Brain microvascular endothelial cell (primary cell): ENCODE measurements at places on chromosomes 13 and 19.

DNA sequence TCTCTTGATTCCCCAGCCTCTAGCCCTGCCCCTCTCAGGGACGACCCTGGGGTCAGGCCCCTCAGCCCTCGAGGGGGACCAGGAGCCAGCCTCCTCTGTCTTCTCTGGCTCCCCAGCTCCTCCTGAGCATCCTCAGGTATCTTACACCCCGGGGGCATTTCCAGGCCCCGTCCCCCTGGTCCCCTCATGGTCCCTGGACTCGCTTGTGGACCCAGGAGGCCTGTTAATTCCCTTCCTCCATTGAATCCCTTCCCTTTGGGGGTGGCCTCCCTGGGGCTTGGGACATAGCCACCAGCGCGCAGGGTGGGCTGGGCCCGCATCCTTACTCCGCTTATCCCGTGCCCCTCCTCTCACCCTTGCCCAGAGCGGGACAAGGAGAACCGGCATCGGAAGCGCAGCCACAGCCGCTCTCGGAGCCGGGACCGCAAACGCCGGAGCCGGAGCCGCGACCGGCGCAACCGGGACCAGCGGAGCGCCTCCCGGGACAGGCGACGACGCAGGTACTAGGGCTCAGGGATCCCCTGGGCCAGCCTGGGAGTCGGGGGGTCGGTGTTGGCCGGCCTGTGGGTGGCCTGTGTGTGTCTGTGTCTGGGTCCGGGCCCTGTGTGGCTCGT is 4.1 kb downstream of the U2AF2 start:
- no peak for DNase-seq

DNA sequence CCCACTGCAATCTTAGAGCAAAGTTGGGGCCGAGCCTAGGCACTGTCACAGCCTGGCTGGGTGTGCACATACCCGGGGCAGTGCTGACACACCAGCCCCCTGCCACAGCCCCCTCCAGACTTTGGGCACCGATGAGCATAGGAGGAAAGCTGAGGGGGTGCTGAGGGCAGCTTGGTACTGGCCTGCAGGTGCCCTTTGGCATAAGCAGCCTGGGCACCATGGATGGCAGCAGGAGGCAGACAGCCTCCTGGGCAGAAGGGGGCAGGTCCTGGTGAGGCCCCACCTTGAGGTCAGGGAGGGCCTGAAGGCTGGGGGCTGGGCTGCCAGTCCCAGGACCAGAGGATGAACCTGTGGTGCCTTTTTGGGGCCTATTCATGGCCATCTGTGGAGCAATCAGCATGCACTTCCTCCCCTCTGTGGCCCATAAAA is 8.2 kb downstream of the IGFL4 start:
- no peak for DNase-seq

DNA sequence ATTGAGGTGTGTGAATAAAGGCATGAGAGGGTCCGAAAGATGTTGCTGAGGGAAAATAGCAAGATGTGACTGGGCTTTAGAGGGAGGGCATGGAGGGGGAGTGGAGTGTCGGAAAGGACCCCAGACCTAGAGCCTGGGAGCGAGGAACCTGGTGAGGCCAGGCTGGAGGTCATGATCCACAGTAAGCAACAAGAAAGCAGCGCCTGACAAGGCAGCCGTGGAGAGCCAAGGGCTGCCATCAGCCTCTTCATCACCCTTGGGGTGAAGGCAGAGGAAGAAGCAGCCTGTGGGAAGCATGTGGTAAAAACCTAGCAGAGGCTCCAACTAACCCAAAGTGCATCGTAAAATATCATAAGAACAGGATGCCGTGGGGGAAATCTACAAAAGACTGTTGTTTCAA is 162.8 kb upstream of the SOX1 start:
- DNase-seq, result no peak

DNA sequence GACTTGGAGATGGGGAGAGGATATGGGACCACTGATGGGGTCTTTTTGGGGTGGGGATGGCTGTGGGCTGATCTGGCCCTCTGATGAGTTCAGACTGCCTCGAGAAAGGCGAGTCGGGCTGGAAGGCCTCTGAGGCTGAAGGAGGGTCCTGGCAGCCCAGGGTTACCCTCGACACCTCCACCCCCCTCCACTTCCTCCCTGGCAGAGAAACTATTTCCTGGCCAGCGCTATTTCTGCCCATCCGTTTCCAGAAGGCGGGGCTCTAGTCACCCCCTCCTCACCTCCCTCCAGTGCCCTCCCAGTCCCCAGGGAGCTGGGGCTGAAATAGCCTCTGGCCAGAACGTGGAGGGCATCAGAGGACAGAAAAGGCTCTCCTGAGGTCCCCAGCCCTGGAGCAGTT is 9.7 kb downstream of the EXOC3L2 start:
- DNase-seq, result no peak

DNA sequence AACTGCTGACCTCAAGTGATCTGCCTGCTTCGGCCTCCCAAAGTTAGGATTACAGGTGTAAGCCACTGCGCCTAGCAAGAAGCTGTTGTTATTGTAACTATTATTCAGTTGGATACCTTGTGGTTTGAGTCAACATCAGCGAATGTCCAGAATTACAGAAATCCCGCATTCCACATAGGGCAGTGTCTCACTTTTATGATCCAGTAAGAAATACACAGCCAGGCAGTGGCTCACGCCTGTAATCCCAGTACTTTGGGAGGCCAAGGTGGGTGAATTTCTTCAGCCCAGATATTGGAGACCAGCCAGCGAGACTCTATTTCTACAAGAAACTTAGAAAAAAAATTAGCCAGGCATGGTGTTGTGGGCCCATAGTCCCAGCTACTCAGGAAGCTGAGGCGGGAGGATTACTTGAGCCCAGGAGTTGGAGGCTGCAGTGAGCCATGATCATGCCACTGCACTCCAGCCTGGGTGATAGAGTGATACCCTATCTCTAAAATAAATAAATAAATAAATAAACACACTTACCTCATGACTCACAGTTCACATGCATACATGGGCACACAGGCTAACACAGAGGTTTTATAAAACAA is 43.8 kb downstream of the SPTBN4 start:
- DNase-seq, result no peak

- DNase-seq, result no peak
Measured at GRCh38 chr19:42316223-42317211, 3.4 kb downstream of the TMEM145 start.

- DNase-seq, result no peak
Measured at GRCh38 chr19:45074744-45075300, 1.5 kb downstream of the ZNF296 start.

DNA sequence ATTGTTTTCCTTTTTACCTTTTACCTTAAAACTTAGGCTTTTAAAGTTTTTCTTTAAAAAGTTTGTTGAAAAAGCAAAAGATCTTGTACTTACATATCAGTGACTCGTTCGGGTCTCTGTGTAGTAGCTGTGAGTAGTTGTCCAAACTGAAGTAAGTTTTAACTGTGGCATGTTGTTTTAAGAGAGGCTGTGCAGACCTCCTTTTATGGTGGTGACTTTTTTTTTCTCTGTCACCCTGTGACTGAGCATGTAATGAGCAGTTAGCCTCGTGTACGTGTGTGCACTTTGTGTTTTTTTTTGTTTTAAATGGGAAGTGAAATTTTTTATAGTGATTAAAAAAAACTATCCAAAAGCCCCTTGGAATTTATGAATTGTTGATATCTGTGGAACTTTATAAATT is at the start of gene GPR183:
Gene GPR183 (minus strand): TSS at position 153 of the 400 bp plus-strand sequence. CDS start 11,254 bp downstream, outside the sequence.
- DNase-seq, result peak; percentile 53

- no peak for DNase-seq
Measured at GRCh38 chr13:114235697-114236096, 1.0 kb downstream of the CDC16 start.

DNA sequence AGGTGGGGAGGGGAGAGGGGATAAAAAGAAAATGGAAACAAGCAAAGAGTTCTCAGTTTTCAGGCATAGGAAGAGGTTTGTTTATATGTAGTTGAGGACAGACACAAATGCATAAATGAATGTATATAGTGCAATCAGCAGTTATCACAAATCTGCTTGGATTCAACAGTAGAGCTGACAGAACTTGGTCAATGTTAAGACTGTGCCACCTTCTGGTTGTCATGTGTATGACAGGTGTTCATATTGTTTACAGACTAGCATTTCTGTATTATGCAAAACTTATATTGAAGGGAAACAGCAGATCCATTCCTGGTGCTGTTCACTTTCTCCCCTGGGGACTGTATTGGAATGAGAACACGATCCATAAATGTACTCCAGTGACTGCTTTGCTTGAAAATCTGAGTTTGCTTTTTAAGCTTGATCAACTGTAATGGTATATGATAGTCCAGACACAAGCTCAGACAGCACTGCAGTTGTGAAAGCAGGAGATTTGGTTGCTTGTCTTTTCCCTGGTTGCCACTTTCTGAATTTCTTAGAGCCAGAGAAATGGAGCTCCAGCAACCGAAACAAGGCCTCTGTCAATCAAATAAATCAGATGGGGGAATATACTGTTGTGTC is 319.5 kb upstream of the OBI1 start:
- peak; percentile 68 for DNase-seq

DNA sequence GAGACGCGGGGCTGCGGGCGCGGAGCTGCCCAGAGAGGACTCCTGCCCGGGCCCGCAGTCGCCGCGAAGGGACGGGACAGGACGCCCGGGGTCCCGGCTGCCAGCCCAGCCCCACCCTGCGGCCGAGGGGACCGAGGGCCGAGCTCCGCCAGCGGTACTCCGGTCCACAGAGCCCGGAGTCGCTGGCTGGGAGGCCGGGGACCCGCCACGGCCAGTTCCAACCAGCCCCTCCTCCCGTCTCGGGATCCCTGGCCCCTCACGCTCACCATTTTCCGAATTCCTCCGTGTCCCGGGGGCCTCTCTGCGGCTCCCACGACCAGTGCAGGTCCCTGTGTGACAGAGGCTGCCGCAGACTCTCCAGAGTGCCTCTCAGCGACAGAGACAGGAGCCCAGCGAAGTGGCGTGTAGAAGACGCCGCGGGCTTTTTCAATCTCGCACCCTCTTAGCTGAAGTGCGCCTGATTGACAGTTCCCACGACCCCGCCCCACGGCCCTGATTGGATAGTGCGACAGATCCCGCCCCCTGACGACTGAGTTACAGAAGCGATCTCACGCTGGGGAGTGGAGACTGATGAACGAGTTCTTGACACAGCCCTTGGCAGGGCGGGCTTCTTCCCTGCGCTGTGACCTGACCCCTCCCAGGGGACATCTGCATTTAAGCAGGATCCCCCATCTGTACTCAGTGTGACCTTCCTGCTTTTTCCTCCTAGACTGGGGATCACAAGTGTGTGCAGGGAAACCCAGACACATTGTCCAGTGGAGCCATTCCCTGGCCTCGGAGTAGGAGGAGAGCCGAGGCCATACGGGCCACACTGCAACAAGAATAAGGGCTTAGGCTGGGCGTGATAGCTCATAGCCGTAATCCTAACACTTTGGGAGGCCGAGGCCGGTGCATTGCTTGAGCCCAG is 44.0 kb downstream of the ZNF823 start:
- DNase-seq, result peak; percentile 97

GRCh38 chr19:57905258-57905657 is 11.1 kb downstream of the ZNF417 start:
- DNase-seq, result no peak

DNA sequence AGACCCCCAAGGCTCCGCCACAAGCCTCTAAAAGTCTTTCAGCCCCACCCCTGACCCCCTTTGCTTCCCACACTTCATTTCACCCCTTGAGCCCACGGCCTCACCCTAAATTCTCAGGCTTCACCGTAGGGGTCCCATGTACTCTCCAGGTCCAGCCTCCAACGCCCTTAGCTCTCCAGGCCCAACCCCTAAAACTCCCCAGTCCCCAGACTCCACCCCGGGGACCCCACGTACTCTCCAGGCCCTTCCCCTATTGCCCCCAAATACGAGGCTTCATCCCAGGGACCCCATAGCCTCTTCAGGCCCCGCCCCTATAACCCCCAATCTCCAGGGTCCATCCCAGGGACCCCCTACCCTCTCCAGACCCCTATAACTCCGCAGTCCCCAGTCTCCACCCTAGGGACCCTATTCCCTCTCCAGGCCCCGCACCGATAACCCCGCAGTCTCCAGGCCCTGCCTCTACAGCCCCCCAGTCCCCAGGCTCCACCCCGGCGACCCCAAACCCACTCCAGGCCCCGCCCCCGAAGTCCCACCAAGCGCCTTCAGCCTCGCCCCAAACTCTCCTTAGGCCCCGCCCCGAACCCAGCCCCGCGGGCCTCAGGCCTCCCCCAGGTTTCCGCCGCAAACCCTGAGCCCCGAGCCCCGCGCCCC is 619 bp downstream of the MED16 start:
- DNase-seq, result no peak

DNA sequence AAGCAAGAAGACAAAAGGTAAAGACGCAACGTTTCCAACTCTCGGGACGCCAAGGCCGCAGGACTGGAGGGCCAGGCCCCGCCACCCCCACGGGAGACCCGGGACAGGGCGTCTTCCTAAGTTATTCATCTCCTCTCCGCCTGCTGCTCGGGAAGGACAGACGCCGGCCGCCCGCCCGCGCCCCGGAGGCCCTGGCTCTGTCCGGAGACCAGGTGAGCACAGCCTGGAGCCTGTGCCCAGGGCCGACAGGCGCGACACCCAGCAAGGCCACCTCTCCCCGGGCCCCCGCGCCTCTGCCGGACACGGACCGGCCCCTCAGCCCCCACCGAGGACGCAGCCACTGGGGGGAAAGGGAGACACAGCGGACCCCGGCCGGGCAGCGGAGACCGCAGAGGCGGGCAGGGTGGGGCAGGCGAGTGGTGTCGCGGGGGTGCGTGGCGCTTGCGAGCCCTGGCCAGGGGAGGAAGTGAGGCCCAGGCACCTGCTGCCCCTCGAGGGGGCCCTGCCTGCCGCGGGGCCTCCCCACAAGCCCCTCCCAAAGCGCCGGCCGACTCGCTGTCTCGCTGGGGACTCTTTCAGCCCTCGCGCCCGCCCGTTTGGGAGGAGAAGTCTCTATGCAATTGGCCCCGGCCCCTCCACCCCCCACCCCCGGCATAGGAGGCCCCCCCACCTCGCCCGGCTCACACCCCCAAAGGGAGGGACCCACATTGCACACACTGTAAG is 17.2 kb downstream of the SMIM24 start:
- no peak for DNase-seq

GRCh38 chr19:10552510-10553053 is 8.9 kb downstream of the ATG4D start:
- DNase-seq, result no peak

GRCh38 chr13:92412996-92413395 is 813.6 kb upstream of the GPC6 start:
- DNase-seq, result no peak

DNA sequence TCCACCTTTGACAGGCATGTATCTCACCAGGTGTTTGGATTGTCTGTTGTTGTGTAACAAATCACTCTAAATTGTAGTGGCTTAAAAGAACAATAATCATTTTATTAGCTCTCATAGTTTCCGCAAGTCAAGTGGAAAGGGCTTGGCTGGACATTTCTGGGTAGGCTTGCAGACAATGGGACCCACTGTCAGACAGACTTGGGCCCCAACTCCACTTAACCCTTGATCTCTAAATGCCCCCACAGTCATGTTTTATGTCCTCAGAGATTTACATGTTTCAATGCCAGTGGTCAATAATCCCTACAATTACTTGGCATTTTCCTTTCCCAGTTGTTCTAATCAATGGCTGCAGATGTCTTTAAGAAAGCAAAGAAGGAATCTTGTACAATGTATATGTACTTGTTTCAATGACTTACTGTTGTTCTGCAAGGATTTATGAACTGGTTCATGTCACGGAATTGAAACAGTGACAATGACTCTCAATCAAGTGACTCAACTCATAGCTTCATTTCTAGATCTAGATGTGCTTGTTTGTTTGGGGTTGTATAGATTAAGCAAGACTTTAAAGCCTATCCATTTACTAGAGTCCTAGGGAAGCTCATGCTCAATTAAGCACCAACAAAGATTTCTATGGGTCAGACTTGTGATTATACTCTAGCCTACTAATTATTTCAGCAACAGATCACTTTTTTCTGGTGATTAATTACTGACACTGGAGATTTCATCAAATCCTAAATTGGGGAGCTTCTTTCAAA is 510.1 kb upstream of the NBEA start:
- DNase-seq, result no peak
